ENCODE measurements at places on chromosomes 4 and X.

GRCh38 chr4:130753926-130754325, 1658.0 kb downstream of the C4orf33 start:
- no peak for DNase-seq

DNA sequence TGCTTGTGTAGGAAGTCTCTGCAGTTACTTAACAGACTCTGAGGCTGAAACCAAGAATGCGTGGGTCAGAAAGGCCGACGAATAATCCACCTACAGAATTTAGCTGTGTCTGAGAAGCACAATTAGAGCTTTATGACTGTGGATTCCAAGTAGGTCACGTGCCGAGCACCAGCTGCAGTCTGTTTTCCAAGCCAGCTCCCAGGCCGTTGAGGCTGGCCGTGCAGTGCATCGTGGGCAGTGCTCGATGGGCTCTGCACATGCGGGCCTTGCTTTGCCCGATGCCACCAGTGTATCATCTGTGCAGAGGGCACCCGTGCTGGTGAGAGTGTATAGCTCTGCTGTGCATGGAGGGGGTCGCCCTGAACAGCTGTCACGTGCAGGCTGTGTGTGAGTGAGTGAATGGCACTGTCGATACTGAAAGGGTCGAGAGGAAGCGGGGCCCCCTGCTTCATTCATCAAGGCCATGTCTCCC, 67.5 kb upstream of the CLDN34 start:
- DNase-seq: no peak

DNA sequence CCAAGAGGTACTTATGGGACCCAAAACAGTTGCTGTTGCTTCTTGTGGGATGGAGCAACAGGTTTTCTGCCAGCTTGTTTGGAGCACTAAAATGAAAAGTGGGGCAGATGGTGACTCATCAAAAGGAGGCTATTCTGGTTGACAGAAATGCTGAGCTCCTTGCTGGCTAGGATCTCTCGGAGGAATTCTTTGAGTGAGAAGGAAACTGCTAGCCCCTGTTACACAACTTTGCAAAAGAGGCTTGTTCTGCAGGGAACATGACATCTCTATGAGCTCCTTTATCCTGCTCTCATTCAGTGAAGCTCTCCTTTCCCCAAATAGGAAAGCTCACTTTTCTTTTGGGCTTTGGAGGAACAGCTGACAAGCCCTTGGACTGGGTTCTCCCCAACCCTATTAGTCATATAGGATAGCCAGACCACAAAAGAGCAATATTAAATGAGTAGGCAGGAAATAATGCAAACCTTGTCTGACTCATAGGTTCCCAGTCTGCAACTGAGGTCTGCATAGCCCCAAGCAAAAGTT, 108.3 kb downstream of the CDS1 start:
- DNase-seq: peak; percentile 33

- no peak for DNase-seq
Measured at GRCh38 chrX:122943918-122944317, 240.2 kb upstream of the GRIA3 start.

GRCh38 chr4:552019-552418, 24.1 kb downstream of the TMEM271 start:
- DNase-seq: no peak

GRCh38 chrX:111020283-111020682, 75.7 kb upstream of the PAK3 start:
- no peak for DNase-seq

GRCh38 chr4:108702960-108703359, 52.6 kb downstream of the OSTC start:
- no peak for DNase-seq

- DNase-seq: no peak
Measured at GRCh38 chr4:19999775-20000414, 251.8 kb upstream of the SLIT2 start.

- peak; percentile 61 for DNase-seq
Measured at GRCh38 chr4:157048248-157048647, 27.7 kb upstream of the GLRB start.

Data from adrenal gland (tissue), 19 donors.